Lung (tissue), 17 donors: ENCODE measurements at places on chromosomes 6 and 20. TPM values are rescaled to one million over a fixed set of nuclear protein-coding genes. Genes with fewer than 3 reads are reported as not detected.

DNA sequence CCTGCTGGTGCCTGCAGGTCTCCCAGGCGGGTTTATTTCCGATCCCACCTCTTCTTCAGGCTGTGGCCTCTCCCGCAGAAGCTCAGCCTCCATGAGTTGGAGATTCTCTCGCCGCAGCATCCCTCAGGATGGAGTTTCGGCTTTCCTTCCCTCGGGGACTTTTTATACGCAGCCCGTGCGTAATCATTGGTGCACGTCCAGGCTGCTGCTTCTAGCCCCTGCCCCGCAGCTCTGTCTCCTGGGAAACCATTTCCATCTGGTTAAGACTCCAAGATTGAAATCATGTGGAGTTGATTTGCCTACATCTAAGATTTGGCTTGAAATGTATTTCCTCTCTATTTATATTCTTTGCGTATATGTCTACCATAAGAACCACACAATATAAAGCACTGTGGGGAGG lies 46.7 kb upstream of the CARMIL1 start:
- DNase-seq, result no peak

DNA sequence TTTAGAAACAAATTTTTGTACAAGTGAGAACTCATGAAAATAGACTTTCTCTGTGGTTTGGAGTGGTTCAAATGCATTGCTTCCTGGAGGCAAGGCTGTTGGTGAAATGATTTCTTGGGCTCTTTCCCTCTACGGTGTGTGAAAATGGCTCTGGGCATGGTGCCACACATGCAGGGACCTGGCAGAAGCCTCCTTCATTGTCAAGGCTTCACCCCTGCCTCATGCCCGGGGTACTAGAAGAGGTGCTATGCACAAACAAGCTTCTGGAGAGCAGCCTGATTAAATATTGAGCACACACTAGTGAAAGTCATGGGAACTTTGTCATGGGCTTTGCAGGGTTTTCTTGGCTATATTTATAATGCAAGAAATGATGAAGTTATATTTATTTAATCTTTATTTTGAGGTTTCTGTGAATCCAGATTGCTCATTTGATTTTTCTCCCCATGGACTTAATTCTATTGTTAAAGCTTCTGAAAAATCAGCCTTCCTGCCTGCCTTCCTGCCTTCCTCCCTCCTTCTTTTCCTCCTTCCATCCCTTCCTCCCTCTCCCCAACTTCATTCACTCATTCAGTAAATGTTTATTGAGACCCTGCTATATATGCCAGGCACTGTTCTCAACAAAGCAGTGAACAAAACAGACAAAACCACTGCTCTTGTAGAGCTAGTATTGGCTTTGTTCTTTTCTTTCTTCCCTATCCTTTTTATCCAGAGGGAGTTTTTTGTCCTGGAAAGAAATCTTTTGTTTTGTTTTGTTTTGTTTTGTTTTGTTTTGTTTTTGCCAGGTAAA lies 21.0 kb downstream of the C6orf89 start:
- peak; percentile 41 for DNase-seq

GRCh38 chr20:44319839-44320422 lies 8.9 kb upstream of the FITM2 start:
- no peak for DNase-seq

DNA sequence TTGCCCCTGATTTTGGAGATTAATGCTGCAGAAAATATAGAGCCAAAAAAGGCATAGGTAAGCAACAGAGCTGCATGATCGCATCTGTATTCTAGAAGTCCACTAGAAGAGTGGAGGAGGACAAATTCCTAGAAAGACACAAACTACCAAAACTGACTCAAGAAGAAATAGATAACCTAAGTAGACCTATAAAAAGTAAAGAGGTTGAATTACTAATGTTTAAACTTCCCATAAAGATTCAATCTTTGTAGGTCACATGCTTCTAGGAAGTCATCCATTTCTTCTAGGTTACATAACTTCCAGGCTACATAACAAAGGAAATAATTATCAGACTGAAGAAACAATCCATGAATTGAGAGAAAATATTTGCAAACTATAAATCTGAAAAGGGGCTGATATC lies 84.4 kb downstream of the JPH2 start:
- DNase-seq, result no peak

DNA sequence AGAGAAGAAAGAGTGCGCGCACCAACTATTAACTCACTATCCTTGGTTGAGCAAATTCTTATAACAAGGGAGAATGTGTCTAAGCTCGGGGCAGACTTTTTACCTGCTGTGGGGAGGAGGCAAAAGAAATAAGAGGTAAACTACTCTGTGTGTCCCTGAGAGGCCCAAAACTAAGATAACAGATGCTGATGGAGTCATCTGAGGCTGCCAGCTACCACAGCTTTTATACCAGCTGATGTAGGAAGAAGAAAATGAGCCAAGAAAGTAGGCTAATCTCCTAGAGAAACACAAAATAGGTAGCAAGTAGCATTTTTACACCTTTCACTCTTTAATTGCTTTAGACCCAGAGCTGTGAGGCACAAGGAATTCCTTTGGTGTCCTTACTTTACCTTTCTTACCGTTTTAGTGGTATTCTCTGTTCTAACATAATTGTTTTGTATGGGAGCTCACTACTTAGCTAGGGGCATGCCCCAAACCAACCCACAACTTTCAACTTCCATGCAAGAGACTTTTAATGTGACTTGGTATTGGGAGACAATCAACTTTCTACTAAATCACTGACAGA lies 27.8 kb upstream of the PIM1 start:
- no peak for DNase-seq

- no peak for DNase-seq
Observed at GRCh38 chr6:135251498-135252441, 70.7 kb downstream of the MYB start.

GRCh38 chr6:136535017-136535765 lies 15.0 kb downstream of the MAP7 start:
- DNase-seq, result no peak

GRCh38 chr6:105151644-105152043 lies 28.2 kb downstream of the POPDC3 start:
- DNase-seq, result no peak

- no peak for DNase-seq
Observed at GRCh38 chr6:168906391-168906790, 347.3 kb downstream of the THBS2 start.

DNA sequence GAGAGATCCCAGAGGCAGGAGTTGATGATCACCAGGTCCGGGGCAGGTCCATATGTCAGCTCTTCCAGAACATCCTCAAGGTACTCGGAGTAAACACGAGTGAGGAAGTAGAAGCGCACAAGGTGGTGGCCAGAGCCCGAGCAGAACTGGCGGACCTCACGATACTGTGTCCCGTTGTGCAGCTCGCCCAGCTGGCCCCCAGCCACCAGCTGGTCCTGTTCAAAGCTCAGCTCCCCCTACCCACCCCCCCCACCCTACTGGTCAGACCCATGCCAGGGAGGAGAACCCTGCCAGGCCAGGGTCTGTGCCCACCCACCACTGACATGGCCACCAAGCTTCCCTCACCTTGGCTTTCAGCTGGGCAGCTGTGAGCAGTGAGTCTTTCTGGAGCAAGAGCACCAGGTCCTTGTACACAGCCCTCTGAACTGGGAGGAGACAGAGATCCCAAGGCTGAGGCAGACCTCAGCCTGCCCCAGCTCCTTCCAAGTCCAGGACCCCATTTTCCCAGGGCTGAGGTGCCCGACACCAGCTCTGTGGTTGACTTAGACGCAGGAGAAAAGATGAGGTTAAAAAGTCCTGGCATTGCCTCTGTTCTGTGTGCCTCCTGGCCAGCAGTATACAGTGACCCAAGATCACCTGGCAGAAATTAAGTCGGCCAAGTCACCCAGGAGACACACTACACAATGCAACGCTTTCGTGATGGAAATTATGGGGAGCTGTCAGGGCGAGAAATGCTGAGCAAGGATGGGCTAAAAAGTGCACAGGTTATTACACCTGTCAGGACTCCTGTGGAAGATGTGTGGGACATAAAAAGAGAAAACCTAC lies 1.4 kb downstream of the PCED1A start:
- DNase-seq, result no peak

DNA sequence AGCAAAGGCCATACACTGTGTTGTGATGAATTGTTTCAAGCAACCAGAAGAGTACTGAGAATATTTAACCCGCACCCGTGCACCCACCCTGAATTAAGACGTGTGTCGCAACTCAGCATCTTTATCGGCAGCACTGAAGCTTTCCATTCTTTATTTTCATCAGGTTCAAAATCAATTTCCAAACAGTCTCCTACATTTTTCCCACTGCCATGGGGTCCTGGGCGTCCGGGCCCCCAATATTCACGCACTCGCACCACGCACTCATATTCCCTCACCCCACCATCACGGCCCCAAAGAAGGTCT lies 1.8 kb downstream of the LTB start:
- no peak for DNase-seq

- DNase-seq, result peak; percentile 77
Observed at GRCh38 chr6:116557893-116558292, 4.3 kb downstream of the CALHM4 start.

GRCh38 chr6:7108196-7108963 lies 619 bp downstream of the RREB1 start:
- peak; percentile 64 for DNase-seq

DNA sequence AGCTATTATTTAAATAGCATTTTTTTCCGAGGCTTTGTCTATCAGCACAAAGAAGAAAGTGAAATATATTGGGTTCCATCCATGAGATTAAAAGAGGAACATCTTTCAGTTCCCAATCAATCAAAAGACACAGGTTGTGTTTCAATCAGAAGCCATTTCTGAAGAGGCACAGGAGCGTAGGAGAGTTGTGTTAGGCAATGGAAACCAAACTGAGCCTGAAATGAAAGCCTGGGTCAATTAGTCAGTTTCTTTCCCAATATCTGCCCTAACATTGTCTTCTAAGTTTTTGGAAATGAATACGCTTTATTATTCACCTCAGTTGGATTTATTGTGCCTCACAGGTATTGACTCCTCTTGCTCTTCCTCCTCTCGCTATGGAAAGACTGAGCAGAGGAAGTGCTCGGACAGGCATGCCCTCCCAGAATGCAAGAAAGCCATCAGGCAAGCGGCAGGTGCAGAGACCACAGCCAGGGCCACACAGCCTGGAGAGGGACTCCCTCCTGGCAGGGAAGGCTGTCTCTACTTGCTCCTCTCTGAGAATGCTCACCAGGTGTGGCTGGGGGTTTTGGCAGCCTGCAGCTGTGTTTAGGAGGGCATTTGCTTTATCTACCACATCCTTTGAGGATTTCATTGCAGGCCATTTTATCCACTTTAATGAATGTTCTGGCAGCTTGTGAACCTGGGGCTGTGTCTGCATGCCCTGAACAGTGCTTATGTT lies 100.8 kb upstream of the NEDD9 start:
- DNase-seq, result no peak

GRCh38 chr20:13809855-13810254 lies 25.0 kb downstream of the NDUFAF5 start:
- peak; percentile 44 for DNase-seq

DNA sequence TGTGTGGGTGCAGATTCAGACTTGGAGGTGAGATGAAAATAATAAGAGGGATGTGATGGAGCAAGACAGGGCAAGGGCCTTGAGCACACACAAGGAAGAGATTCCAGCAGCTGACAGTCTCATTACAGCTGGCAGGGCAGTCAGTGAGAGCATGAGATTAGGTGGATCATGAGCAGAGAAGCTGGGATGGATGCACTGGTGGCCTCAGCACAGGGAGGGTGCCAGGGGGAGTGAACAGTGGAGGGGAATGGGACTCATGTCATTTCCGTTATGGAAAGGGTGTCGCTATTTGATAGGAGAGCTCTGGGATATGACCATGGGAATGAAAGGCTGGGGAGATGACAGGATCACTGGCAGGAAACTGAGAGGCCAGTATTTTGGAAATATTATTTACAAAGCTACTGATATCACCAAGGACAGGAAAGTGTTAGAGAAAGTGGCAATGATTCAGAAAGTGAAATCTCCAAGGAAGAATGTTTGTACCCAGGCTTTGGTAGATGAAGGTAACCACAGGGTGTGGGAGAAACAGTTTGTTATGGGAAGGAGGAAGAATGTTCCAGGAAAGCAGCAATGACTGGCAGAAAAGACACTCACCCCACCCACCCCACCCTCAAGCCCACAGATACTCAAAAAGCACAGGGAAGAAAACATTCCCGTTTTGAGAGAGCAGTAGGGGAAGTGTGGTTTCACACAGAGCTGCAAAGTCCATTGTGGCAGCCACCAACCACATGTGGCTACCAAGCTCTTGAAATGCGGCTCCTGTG lies 214.7 kb upstream of the PROKR2 start:
- no peak for DNase-seq

- DNase-seq, result no peak
Observed at GRCh38 chr6:93299622-93300021, 119.7 kb downstream of the EPHA7 start.

DNA sequence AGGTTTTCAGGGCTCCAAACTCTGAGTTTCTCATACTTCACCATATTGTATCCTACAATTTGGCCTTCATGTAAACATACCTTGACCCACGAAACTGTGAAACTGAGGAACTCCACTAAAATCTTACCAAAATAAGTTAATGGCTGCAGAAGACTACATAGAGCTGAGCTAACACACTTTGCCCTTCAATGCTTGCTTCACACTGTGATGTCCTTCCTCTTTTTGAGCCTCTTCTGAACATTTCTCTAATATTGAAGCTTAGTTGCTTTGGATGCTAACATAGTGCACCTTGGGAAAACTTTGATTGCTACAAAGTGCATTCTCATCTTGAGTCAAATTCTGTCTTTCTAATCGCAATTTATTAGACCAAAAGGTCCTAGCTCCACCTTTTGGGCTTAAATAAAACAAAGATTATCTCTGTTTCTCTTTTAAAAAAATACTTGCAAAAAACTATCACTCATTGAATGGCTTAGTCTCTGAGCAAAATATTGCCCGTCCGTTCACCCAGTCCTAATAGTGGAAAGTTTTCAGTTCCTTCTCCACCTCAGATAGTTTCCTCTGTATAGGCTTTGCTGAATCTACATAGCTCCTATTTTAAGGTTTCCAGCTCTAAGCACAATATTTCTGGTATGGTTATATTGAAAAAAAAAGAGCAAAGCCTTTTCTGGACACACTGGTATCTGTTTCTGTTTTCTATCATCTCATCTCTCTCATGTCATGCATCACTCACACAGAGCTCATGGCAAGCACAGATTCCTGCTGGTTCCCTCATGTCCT lies 494.6 kb downstream of the RFPL4B start:
- no peak for DNase-seq

DNA sequence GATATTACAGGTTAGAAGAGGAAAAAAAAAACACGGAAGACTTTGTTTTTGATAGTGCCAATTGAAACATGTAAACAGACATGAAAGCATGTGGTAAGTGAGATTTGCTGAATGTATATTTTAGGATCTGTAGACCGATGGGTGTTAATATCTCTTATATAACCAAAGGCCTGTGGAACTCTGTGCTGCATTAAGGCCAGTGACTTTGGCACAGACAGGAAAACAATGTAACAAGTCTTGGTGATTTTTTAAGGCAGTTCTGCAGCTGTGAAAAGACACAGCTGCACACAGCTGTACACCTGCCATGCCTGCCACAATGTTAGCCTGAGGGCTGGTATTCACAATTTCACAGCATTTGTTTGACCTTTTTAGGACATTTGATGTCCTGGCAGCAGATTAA lies 6.1 kb downstream of the SOBP start:
- DNase-seq, result no peak

The KHDC1L gene
- total RNA-seq, result not detected

The DBNDD2 gene
- total RNA-seq, result 61.1 TPM

The HLA-DQB1 gene
- 4.1 TPM for total RNA-seq

The DLL1 gene
- 16.2 TPM for total RNA-seq

The LTB gene
- total RNA-seq, result 14.6 TPM

The GGT7 gene
- 14.6 TPM for total RNA-seq

The ZSCAN16 gene
- 5.0 TPM for total RNA-seq

The ADGRB3 gene
- total RNA-seq, result 3.3 TPM

The FAM217A gene
- not detected for total RNA-seq
